Activated naive CD4-positive, alpha-beta T cell (primary cell): ENCODE measurements at places on chromosomes 3 and 15.

GRCh38 chr3:52094571-52095485 lies 38.5 kb upstream of the DUSP7 start:
- DNase-seq: no peak

DNA sequence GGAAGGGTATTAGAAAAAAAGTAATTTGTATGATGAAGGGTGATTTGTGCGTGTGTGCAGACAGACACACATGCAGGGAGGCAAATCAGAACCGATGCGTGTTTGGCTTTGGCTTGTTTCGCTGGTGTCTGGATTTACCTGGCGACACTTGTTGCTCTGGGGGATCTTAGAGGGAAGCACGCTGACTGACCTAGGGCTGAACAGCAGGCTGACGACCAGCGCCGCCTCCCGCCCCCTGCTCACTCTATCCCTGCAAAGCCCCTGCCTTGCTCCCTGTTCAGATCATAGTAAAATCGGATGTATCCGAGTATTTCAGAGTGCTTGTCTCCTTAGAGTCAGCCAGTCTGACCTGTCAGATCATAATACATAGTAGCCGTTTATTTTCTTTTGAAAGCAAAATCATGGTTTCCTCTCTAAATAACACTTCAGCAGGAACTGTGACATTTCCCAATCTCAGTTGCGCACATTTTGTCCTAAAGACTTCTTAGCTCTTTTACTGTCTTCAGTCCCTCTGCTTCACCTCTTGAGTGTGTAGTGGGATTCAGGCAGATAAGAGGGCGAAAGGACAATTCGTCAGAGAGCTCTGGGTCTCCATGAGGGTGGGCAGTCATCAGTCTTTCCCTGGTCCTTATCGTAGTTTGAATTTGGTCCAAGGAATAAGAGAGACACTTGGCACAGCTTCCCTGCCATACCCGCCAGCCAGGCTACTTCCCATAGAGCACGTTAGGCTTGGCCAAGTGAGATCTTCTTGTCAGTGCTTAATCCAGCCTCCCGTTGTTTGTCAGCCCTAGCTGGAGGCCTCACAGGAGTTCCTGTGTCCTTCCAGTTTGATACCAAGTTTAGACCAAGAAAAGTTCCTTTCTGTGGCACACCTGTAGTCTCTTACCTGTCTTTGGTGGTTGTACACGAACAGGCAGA lies 97.4 kb downstream of the PGPEP1L start:
- DNase-seq: no peak

DNA sequence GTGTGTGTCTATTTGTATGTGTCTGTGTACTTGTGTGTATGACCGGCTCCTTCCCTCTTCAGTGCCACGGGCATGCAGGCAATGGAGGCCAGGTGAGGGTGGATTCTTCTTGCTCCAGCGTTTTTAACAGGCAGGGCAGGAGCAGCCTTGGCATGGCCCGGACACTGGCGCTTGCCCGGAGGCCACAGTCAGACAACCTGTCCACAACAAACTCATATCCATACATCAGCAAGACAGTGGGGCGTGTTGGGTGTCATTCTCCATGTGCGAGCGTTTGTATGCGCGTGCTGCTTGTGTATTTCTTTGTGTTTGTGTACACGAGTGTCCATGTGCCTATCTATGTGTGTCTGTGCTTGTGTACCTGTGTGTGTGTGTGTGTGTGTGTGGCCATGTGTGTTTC lies 29.8 kb downstream of the PTH1R start:
- DNase-seq: no peak

DNA sequence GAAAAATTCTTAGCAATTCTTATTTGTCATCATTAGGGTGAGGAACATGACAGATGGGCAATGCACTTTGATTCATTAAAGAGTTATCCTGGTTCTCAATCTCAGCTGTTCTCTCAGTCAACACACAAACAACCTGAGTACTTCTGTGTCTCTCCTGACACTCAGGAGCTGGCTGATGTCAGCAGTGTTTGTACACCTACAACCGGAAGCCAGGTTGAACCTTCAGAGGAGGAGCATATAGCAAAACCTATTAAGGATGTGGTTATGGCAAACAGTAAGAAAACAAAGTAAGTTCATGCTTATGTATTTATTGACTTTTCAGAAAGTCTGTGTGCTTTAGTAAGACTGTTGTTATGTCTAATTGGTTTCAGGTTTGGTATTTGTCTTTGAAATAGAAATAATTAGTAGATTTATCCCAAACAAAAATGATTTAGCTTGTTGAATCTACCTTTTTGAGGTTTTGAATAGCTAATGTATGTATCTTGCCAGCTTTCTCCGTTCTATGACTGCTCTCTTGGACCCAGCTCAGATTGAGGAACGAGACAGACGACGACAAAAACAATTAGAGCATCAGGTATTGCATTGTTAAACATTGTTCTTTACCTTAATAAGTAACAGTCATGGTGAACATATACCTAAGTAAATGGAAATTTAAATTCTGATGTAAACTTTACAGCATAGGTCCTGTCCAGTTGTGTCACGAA lies 36.6 kb downstream of the CCDC66 start:
- peak; percentile 5 for DNase-seq

- no peak for DNase-seq
These were observed 21.2 kb downstream of the ZDHHC23 start for GRCh38 chr3:113968986-113969385.

DNA sequence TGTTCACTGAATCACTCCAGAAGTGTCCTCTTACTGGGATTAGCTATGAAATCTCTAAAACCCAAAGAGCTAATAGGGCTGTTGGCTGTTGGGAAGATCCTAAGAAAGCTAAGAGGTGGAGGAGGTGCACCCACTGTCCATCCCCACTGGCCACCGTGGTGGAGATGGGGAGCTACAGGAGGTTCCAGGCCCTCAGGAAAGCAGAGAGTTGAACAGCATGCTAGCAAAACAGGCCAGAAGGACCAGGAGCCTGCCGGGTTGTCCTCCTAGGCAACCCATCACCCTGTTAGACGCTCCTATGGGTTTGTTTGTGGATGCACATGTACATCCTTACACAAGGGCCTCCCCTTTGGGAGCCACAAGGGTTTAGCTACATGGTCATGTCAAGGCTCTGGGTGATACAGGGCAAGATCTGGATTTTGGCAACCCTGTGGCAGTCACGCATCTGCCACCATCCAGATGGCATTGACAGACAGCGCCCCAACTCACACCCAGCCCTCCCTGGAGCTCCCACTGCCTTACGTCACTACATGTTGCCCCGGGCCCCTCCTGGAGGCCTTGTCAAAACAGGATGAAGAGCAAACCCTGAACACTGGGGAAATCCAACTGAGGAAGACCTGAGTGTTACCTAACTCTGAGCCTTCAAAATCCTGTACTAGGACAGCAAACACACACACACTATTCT lies 208.1 kb downstream of the SLCO3A1 start:
- DNase-seq: no peak

DNA sequence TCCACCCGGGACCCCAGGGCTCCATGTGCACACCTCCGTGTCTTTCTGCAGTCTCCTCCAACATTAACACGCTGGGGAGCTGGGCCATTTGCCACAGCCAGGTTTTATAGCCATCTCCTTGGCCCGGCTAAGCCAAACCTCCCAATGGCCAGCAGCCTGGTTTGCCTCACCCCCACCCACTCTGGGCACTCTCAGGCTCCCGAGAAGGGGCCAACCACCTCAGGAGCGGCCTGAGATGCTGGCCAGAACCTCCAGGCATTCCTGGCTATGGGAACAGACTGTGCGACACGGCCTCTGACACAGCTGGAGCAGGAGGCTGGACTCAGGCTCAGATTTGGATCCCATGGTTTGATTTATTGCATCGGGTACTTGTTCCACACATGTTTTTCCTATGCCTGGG lies 289.7 kb downstream of the RPLP1 start:
- DNase-seq: no peak

- no peak for DNase-seq
These were observed 66.4 kb downstream of the RHCG start for GRCh38 chr15:89429986-89430385.

DNA sequence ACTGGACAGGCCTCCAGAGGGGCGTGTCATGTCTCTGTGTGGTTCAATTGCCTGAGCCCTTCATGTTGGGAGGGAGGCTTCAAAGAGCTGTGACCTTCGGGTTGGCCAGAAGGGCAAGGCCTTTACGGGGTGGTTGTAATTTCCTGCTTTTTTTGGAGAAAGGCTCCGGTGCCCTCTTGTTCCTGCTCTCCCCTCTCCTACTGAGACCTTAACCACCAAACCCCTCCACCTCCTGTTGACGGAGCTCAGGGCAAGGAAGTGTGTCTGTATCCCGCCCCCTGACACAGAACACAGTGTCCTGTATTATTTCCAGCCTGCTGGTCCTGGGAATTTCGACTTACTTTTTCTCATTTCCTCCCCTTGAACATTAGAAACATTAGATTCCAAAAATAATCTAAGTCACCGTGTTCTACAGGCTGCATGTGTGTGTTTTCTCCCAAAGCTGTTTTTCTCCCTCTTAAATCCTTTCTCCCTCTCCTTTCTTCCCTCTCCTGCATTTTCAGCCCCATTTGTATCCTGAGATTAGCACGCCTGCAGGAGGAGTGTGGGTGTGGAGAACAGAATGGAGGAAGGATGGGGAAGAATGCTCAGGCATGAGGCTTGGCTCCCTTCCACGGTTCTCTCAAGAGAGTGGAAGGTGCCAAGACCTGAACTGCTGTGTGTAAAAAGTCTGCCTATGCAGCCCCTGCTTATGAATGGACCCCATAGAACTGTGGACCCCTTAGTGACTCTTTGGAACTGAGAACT lies 285.4 kb upstream of the ROPN1 start:
- no peak for DNase-seq
